Hippocampal formation (tissue), 2 donors: ENCODE measurements at places on chromosomes 2 and 18.

GRCh38 chr2:191488135-191488534 lies 189.8 kb upstream of the NABP1 start:
- no peak for DNase-seq

DNA sequence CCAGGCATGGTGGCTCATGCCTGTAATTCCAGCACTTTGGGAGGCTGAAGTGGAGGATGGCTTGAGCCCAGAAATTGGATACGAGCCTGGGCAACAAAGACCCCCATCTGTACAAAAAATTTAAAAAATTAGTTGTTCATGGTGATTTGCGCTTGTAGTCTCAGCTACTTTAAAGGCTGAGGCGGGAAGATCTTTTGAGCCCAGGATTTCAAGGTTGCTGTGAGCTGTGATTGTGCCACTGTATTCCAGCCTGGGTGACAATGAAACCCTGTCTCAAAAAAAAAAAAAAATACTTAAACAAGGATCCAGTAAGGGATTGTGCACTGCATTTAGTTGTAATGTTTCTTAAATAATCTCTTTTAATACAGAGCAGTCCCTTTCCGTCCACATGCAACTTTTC lies 21.6 kb downstream of the HAT1 start:
- DNase-seq = no peak

GRCh38 chr18:47175283-47175897 lies 774 bp downstream of the IER3IP1 start:
- DNase-seq = no peak

DNA sequence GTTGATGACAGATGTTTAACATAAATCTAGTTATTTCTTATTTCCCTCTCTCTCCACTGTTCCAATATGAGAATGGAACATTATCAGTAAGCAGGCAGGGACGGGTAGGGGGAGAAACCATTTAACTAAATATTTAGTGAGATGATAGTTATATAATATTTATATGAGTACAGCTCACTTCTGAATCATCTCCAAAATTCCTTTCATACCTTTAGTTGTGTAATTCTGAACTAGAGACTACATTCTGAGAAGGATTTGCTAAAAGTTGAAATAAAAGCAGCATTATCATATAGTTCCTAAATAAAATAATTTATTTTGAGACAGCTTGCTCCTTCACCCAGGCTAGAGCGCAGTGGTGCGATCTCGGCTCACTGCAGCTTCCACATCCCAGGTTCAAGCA lies 41.4 kb downstream of the B4GALT6 start:
- no peak for DNase-seq

GRCh38 chr2:239776436-239777005 lies 248.6 kb downstream of the NDUFA10 start:
- DNase-seq = no peak

- no peak for DNase-seq
These were observed 100.8 kb downstream of the CLIP4 start for GRCh38 chr2:29215739-29216608.

DNA sequence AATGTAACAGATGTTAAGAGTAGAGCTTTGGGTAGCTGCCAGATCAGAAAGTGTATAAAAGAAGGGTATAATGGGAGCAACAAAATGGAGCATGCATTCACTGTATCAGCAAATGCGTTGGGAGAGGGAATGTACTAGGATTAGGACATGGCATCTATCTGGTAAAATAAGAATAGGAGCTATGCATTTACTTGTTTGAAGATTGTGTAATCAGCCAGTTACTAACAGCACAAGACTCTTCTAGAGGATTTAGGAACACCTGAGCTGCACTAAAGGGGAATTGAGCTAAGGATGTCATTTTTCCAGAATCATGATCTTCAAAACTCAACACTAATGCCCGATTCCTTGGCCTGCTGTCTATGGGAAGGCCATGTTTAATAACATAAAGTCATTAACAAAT lies 394.2 kb upstream of the TNP1 start:
- DNase-seq = no peak

DNA sequence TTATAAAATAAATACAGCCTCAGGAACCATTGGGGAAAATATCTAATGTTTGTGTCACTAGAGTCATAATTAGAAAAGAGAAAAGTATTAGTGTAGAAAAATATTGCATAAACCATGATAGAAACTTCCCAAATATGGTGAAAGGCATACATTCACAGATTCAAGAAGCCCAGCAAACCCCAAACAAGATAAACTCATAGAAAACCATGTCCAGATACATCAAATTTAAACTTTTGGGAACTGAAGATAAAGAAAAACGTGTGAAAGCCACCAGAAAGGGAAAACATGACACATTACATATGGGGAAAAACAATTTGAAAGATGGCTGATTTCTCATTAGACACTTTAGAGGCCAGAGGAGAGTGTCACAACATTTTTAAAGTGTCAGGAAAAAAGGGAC lies 236.5 kb upstream of the FN1 start:
- no peak for DNase-seq

GRCh38 chr2:119800376-119800902 lies 40.7 kb downstream of the PTPN4 start:
- no peak for DNase-seq

GRCh38 chr2:231527091-231527395 lies 3.2 kb downstream of the NMUR1 start:
- DNase-seq = no peak

DNA sequence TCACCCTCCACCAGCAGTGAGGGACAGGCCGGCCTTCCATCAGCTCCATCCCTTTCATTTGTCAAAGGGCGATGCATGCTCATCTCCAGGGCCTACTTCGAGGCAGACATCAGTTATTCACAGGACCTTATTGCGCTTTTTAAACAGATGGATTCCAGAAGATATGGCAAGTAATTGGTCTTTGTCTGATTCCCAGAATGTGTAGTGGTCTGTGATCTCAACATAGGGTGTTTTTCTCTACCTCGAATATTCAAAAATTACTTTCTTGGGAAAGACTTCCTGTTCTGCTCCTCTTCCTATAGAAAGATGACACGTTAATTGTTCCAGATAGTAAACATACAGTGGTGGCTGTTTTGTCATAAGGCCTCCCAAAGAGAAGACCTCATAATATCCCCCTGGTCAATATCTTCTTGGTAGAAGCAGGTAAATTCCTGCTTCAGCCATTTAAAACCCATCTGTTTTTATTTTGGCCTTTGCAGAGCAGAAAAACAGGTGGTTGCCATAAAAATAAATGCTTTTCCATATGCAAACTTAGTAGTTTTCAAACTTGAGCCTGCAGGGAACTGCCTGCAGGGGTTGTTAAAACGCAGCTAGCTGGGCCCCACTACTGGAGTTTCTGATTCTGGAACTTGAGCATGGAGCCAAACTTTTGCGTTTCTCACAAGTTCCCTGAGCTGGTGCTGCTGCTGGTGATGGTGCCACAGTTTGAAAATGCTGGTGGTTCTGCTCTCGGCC lies 8.2 kb downstream of the SMARCAL1 start:
- no peak for DNase-seq

- DNase-seq = no peak
These were observed 247.1 kb downstream of the MYCN start for GRCh38 chr2:16187482-16187817.

DNA sequence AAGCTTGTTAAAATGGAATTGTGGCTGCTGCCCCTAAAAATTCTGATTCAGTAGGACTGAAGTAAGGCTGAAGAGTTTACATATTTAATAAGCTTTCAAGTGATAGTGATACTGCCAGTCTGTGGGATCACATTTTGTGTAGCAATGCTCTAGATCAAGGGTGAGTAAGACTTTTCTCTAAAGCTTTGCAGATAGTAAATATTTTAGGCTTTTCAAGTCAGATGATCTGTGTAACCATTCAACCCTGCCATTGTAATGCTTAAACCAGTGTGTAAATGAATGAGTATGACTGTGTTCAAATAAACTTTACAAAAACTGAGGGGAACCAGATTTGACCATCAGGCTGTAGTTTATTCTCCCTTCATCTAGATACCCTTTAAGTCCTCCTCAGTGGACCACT lies 92.7 kb downstream of the PIK3C3 start:
- DNase-seq = no peak

- no peak for DNase-seq
These were observed 1.9 kb upstream of the IL1R2 start for GRCh38 chr2:101989740-101990460.

DNA sequence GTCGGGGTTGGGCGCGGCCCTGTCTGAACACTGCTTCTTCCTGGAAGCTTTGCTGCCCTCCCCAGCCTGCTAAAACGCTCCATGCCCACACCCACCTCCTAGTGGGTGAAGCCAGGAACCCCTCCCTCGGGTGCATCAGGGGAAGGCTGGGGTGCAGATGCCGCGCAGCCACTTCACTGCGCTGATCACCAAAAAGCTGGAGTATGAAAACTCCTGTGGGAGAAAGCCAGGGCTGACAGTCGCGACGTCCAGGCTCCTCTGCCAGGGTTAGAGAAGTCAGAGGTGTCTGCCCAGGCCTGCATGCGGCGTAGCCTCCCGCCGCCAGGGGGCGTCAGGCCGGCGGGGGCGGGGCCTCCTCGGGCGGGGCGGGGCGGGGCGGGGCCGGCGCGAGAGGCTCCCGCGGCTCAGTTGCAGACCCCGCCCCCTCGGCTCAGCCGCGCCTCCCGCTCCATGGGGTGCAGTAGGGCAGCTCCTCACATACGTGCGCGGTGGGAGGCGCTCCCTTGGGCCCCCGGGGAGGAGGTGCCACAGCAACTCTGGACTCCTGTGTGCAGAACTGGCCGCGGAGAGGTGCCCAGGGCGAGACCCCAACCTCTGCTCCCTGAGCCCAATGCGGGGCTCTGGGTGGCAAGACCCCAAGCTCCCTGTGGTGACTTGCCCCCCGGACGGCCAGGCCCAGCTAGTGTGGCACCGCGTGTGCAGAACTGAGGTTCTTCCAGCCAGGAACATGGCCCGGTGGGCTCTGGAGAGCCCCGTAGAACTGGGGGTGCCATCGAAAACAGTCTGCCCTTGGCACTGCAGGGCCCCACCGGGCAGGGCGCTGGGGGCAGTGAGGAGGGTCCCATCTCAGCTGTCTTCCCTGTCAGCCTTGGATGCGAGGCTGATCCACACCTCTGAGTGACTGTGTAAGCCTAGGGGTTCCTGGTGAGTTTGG lies 1.8 kb upstream of the RNPEPL1 start:
- DNase-seq = peak; percentile 86

DNA sequence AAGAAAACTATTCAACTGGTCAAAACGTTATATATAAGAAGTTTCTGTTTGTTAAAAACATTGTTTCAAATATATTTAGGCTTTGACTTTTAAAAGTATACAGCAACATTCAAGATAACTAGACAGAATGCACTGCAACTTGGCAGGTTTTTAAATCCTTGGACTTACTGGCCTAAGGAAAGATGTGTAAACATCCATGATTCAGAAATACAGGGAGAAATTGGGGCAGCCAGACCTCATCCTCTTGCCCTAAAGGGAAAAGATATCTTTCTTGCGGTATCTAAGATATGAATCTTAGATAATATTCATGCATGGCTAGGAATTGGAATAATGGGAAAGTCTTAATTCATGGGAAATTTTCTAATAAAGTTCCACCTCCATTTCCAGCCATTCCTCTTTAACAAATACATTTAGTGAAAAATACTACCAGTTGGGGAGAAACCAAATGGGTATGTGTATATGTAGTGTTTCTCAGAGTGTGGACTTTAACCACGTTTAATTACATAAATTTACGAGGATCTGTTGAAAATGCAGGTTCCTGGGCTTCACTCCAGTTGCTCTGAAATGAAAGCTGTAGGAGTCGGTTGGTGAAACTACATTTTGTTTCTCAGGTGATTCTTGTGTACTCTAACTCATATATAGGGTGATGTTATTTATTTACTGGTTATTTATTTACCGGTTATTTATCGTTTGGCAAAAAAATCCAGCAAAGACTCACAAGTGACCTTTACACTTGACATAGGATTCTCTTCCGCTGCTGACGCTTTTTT lies 587 bp upstream of the TANK start:
- no peak for DNase-seq

DNA sequence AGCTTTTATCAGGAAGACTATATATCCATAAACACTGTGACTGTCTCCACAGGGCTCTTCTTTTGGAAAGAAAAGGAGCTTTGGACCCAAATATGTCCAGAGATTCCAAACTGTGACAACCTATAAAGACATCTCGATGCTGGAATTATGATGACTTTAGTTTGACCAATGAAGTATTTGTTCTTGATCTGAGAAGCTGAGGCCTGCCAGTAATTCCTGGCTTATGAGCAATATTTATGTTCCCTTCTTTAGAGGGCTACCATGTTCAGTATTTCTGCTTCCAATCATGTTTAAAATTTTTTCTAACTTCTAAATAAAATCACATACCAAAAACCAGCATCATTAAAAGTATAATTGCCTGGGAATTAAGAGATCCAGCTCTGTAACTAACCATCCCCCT lies 41.1 kb downstream of the FEZ2 start:
- no peak for DNase-seq

GRCh38 chr18:2978208-2978607 lies 34.7 kb downstream of the LPIN2 start:
- no peak for DNase-seq

- no peak for DNase-seq
These were observed 15.1 kb downstream of the CLIP4 start for GRCh38 chr2:29130295-29130694.

- DNase-seq = no peak
These were observed 44.3 kb upstream of the FBXO11 start for GRCh38 chr2:47950340-47951301.

DNA sequence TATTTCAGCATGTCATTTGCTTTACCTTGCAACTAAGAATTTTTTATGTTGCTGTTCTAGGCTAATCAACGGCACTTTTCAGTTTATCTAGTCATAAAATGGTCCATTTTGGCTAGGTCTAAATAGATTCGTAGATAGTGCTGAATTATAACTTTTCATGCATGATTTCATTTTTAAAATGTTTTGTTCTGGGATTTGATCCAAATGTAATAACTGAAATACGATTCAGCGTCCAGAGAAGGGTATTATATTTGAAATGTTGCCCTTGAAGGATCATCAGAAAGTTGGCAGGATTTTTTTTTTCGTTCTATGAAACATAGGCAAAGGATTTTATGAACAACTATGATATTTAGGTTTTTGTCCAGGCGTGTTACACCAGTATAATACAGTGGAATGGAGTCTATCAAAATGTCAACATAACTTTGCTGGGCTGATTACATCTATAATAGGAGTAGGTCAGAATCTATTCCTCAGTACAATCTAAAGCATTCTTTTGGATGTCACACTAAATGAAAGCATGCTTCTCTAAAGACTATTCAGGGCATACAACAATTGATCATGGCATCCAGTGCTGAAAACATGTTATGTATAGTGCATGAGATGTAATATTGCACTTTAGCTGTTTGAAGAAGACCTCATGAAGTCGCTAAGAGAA lies 24.8 kb downstream of the TTC27 start:
- no peak for DNase-seq

DNA sequence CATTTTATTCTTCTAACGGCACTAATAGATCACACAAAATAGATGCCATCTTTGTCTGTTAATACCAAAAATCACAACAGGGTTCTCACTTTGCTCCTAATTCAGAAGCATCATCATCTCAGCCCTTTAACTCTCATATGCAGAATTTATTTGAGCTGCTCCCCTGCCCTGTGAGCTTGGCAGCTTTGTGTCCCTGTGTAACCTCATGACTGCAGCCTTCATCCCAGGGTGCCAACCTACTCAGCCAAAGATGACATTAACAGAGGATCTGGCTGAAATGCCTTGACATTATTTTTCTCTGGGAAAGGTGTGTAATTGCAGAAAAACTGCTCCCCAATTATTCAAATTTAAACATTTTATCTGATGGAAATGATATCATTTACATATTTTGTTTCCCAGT lies 319.4 kb downstream of the NRXN1 start:
- DNase-seq = no peak

GRCh38 chr2:60961457-60961856 lies 56.1 kb upstream of the PEX13 start:
- DNase-seq = no peak

- no peak for DNase-seq
These were observed 27.2 kb upstream of the GALR1 start for GRCh38 chr18:77222464-77222863.
